ENCODE measurements at places on chromosomes 16 and 17.

- DNase-seq: no peak
These were observed 18.8 kb downstream of the TNRC6A start for GRCh38 chr16:24748242-24748641.

- DNase-seq: no peak
These were observed 260.0 kb downstream of the HAPSTR1 start for GRCh38 chr16:9351440-9351839.

DNA sequence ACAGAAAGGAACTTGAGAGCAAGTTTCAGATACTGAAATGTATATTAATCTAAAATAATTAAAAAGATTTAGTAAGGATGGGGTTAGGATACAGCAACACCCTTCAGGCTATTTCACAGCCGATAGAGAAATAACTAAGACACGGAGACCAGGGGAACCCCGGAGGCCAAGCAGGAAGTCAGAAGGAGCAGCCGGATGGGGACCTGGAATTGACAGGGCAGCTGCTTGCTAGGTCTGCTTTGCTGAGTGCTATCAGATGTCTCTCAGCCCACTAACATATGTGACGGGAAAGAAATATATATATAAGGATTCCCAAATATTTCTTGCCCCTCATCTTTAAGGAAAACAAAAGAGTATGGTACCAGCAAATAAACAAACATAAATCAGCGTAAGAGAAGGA lies 154.1 kb upstream of the CDH5 start:
- DNase-seq: no peak

- no peak for DNase-seq
These were observed 73.6 kb downstream of the WIPI1 start for GRCh38 chr17:68383443-68384321.

- no peak for DNase-seq
These were observed 97.5 kb downstream of the RAB11FIP4 start for GRCh38 chr17:31488982-31489294.

- no peak for DNase-seq
These were observed 18.5 kb upstream of the AATK start for GRCh38 chr17:81184555-81184954.

GRCh38 chr17:69451416-69452394 lies 37.2 kb downstream of the MAP2K6 start:
- no peak for DNase-seq

- DNase-seq: peak; percentile 15
These were observed 23.0 kb upstream of the SLC38A8 start for GRCh38 chr16:84065536-84066132.

GRCh38 chr16:14003074-14003570 lies 68.0 kb upstream of the MRTFB start:
- no peak for DNase-seq
